ENCODE measurements at places on chromosomes 4 and X.

- DNase-seq = no peak
Measured at GRCh38 chr4:1174941-1175634, 2.7 kb upstream of the SPON2 start.

DNA sequence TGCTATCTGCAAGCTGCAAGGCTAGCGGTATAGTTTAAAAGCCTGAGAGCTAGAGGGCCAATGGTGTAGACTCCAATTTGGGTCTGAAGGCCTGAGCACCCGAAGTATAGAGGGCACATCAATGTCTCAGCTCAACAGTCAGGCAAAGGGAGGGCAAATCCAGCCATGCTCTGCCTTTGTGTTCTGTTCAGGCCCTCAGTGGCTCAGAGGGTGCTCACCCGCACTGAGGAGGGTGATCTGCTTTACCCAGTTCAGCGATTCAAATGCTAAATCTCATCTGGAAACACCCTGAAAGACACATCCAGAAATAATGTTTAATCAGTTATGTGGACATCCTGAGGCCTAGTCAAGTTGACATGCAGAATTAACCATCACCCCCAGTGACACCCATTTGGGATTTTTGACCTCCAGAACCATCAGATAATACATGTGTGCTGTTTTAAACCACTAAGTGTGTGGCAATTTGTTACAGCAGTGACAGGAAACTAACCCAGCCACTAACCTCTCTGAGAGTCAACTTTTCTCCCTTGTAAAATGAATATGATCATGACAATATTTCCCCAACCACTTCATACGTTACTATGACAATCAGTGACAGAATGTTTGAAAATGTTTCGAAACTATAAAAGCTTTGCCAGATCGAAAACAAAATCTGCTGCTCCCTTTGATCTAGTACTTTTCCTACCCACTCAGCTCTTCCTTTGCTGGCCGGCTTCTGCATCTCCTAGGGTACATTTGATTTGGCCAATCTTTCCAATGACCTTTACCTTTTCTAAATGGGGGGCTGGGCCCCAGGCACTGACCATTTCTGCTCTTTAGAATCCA, 8.4 kb upstream of the TBL1X start:
- no peak for DNase-seq

GRCh38 chr4:98484031-98484430, 174.4 kb downstream of the TSPAN5 start:
- DNase-seq = no peak

DNA sequence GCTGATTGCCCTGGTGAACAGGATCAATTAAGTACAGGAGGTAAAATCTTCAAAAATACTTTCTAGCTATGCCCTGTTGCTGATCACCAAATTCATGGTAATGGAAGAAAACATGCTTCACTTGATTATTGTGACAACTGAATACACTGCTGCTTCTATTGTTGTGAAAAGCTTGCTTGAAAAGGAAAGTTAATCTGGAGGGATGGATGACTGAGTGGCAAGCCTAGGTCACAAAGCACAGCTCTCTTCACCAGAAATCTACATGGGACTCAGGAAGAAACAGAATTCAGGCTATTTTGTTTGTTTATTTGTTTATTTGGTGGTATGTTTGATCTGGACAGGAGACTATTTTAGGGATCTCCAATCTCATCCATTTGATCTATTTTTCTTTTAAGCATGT, 182.0 kb downstream of the MGST2 start:
- DNase-seq = no peak

- no peak for DNase-seq
Measured at GRCh38 chr4:2733844-2734574, 22.1 kb downstream of the TNIP2 start.

- peak; percentile 62 for DNase-seq
Measured at GRCh38 chrX:136608295-136608933, 39.5 kb upstream of the CD40LG start.

GRCh38 chrX:71650333-71650969, 16.9 kb upstream of the LOC101059915 start:
- DNase-seq = no peak

GRCh38 chrX:100487795-100488194, 77.7 kb upstream of the PCDH19 start:
- DNase-seq = no peak

GRCh38 chr4:44848466-44848865, 122.1 kb upstream of the GNPDA2 start:
- DNase-seq = no peak

DNA sequence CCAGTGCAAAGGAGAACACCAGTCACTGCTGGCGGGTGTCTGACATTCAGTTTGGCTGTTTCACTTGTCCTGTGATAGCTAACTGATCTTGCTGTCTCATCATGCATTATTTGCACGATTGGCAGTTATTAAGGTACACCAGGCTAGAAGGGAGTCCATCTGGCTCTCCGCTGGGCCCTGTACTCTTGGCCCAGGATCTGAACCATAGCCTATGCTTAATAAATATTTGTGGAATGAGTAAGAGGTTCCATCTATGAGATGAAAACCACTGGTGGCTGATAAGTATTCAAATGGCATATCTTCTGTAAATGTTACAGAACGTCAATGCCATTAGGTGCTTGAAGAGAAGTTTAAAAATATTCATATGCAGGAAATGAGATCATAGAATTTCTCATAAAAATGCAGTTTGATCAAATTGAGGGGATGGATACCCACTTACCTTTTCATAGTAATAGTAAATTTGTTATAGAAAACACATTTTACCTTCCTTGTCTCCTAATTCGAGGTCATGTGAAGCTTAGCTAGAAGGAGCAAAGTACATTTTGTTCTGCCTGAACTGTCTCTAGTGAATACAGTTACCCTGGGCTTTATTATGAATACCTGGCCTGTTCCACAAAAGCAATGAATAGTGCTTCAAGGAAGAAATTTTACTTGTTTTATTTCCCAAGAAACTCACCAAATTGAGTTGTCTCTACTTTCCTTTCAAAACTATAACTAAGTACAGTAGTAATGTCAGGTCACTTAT, 213.5 kb downstream of the CBR4 start:
- DNase-seq = no peak

DNA sequence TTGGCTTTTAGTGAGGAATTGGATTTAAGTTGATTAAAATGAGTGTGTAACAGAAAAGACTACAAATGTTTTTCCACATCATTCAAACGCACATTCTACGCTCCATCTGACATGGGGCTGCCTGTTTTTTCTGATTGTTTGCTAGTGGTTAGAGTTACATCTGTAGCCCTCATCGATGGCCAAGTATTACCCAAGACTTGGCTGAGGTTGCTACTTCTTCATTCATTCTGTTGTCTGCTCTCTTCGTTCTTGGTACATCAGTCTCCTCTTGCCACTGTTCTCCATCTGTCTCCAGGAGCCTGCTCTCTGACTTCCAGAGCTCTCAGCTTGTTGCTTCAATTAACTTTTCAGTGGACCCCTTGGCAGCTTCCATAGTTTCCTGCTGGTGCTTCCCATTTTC, 1844.6 kb upstream of the TENM3 start:
- DNase-seq = no peak

DNA sequence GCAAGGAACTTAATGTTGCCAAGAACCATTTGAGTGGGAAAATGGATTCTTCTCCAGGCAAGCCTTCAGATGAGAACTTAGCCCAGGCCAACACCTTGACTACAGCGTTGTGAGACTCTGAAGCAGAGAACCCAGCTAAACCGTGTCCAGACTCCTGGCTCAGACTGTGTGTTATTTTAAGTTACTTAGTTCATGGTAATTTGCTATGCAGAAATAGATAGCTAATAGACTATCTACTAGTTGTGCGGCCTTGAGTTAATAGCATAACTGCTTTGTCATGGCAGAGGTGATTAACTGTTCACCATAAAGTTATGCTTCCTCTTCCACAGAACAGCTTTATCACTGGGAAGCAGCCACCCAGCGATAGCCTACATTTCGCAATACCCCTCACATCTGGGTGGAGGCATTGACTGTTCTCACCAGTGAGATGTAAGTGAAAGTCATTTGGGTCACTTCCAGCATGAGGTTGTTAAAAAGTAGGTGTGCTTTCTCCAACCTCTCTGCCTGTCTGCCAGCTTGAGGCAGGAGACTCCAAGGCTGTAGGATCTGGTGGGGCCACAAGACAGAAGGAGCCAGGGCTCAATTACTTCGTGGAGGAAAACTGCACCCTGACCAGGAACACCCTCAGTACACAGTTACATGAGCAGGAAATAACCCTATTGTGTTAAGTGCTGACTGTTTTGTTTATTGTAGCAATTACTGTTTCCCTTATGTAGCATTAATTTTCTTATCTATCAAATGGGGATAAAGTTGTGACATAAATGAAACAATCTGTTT, 94.2 kb downstream of the GPAT3 start:
- no peak for DNase-seq

- no peak for DNase-seq
Measured at GRCh38 chr4:119667802-119668201, 39.2 kb upstream of the PDE5A start.

GRCh38 chr4:40066651-40067050, 10.0 kb downstream of the N4BP2 start:
- DNase-seq = no peak

DNA sequence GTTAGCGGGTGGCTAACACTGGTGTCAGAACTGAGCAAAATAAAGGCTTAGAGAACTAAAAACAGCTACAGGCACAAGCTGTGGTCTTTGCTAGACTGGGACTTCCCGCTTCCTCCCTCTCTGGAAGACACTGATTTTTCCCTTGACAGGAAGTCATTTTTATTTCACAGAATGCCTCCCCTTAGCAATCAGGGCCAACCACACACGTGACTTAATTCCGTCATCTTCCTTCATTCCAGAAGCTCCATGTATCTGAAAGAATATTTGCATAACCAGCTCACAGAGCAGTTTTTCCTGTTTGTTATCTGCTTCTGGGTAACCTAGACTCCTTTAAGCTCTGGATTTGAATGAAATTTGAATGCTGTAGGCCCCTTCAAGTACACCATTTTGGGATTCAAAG, 327.5 kb upstream of the FRG1 start:
- DNase-seq = no peak

DNA sequence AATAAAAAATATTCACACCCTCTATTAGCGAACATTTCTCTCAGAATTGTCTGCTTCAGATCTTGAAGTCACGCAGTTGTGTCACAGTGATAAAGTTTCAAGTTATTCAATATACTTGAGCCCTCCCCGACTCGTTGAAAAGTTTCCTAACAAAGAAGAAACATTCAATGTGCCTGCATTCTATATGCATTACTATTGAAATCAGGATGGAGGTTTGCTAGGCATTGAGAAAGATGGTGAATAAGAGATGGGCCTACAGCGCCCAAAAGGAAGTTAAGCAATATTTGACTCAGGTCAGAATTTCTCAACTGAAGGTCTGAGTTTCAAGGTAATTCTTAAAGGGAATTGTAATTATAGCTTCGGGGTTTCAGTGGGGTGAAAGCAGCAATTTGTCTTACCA, 6.1 kb downstream of the TCEANC start:
- DNase-seq = no peak

DNA sequence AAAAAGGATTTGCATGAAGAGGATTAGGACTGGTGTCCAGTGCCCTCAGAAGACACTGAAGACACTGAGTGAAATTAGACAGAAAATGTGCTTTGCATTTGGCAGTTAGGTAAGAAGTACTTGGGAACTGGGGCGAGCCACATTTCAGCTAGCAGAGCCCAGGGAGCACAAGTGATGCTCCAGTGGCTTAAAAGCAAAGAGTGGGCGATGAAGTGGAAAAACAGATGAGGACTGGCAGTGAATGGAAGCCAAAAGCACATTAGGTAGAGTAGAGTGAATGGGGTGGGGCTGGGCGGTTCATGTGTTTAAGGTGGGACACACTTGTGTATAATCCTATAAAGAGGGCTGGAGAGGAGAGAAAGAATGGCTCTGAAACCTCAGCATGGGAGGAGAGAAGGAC, 18.4 kb downstream of the DCLK2 start:
- no peak for DNase-seq

GRCh38 chr4:1535926-1536578, 129.8 kb upstream of the NKX1-1 start:
- no peak for DNase-seq

DNA sequence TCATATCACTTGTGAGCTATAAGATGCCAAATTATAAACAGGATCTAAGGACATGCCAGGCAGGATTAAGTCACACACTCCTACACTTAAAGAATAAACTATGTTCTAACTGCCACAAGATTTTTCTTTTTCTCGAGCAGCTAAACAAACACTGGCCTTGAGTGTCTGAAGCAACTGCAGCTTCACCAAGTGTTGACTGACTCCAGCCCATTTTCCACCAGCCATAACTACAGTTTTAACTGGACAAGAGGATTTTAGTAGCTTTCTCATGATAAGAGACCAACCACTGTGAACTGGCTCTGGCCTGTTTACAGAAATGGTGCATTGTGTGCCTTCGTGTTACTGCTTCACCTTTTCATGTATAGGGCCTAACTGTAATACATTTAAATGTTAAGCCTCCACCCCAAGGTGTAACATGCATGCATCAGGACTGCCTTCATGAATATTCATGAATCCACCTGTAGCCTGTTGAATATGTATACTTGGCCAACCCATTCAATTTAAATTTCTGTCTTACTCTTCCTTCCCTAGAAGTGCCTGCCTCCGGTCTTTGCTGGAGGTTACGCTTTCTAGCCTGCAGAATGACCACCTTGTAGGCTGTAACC, 10.8 kb downstream of the UCP1 start:
- no peak for DNase-seq

GRCh38 chr4:145818011-145818410, 120.6 kb downstream of the ZNF827 start:
- DNase-seq = no peak

DNA sequence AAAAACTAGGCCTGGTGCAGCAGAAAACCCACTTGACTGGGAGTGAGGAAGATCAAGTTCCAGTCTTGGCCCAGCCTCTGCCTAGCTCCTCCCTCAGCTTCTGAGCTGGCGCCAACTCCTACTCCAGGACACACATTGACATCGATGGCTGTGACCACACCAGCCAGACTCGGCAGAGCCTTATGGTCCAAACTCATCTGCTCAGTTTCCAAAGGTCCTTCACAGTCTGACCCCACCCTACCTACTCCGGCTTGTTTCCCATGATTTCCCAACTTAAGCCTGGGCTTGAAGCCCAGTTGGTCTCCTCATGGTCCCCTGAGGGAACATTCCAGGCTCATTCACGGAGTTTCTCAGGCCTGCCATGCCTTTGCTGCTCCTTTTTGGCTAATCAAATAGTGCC, 10.1 kb downstream of the ELF4 start:
- DNase-seq = no peak

DNA sequence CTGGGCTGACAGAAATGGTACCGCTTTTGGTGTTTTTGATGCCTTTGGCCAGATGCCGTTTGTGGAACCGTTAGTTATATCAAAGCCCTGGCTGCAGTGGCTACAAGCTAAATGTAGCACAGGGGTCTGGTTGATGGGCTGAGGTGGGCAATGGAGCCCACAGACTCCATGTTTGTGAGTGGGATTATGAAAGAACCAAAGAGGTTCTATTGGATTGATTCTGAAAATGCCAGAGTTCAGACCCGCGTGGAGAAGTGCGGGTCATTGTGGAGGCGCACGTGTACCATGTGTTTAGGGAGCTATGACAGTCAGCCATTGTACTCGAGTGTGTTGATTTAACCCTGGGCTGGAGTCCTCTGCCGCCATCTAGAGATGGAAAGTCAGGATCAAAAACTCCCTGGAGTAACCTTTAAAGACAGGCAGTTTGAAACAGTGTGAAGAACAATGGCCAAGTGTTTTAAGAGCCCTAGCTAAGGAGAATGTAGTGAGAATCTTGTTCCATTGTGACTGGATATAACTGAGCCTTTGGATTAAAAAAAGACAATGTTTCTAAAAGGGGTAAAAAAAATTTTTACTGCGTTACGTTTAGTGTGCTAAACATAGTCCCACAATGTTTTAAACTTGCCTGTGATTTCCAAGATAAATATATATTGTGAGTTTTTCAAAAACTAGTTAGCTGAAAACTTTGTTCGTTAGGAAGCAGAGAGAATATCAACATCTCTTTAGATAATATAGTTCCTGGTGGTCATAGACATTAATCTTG, 12.7 kb downstream of the ART3 start:
- DNase-seq = peak; percentile 21
